ENCODE measurements at places on chromosomes 12 and 14.
A peak's percentile ranks its signal among the peaks of the same experiment; 100 is the strongest.

GRCh38 chr12:93704122-93704521, 26.9 kb downstream of the CRADD start:
- no peak for DNase-seq

- no peak for DNase-seq
These were observed 100.0 kb upstream of the ARHGAP5 start for GRCh38 chr14:31977001-31977556.

- peak; percentile 77 for DNase-seq
These were observed 13.4 kb upstream of the PPP1R1A start for GRCh38 chr12:54601841-54602240.

DNA sequence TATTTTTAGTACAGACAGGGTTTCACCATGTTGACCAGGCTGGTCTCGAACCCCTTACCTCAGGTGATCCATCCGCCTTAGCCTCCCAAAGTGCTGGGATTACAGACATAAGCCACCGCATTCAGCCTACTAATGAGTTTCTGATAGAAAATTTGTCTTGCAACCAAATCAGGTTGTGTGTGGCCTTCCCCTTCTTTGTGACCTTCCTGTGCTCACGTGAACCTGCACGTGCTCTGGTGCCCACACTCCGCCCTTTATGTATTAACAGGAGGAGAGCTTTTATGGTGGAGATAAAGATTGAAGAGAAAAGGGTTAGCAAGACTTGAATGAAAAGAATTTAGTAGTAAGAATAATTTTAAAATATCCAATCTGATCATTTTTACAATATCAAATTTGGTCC, 343.5 kb upstream of the TMEM132C start:
- no peak for DNase-seq

- DNase-seq, result no peak
These were observed 1.8 kb upstream of the TMPRSS12 start for GRCh38 chr12:50840809-50841487.

GRCh38 chr12:62744551-62744950, 190.4 kb downstream of the PPM1H start:
- no peak for DNase-seq

DNA sequence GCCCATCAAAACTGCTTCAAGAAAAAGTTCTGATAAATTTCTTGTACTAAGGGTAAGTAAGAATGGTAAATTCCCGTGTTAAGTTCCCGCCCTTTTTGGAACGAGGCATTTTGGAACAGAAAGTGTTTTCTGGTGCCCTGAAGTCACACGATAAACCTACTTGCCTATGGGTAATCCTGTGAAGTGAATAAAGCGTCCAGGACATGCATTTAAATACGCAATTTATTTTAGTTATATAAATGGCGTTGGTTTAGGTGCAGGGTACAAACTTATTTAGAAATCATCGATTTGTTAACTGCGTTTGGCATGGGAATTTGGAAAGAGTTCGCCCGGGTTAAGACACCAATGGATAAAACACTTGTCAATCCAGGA, 715 bp upstream of the RAP1B start:
- peak; percentile 31 for DNase-seq

DNA sequence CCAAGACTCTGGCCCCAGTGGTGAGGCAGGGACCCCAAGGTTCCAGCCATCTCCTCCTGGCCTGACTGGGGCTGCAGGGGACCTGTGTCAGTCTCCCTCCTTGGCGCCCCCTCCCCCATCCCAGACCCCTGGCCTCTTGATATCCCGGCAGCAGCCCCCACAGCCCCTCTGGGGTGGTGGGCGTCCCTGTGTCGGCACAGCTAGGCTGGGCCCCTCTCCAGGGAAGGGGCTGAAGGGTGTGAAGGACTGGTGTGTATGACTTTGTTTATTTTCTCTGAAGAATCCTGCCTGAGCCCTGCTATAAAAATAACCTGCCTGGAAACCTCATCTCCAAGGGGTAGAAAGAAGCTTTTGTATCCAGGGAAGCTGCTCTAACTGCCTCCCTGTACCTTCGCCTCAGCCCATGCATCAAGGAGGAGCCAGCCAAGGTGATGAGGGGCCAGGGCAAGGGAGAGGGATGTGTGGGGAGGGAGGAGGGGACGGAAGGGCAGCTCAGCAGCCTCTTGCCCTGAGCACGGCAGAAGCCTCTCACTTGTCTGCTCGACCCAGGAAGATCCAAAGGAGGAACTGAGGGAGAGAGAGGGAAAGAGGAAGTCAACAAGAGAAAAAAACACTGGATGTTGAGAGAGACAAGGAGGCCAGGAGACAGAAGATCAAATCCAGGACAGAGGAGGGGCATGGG, 25.4 kb upstream of the COL2A1 start:
- DNase-seq, result no peak

DNA sequence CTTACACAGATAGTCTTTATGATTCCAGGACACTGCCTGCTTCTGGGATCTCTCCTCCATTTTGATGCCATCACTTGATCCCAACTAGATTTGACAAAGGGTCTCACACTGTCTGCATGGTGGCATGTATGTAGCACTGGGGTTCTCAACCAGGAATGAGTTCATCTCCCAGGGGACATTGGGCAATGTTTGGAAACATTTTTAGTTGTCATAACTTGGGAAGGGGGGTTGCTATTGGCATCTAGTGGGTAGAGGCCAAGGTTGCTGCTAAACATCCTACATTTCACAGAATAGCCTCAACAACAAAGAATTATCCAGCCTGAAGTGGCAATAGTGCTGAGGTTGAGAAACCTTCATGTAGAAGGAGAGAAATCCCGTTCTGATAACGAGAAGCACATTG, 376.2 kb downstream of the DPF3 start:
- no peak for DNase-seq

- peak; percentile 35 for DNase-seq
These were observed 247.1 kb downstream of the AKAP6 start for GRCh38 chr14:32576088-32576795.

- no peak for DNase-seq
These were observed 92.0 kb downstream of the TTLL5 start for GRCh38 chr14:75752907-75753594.

DNA sequence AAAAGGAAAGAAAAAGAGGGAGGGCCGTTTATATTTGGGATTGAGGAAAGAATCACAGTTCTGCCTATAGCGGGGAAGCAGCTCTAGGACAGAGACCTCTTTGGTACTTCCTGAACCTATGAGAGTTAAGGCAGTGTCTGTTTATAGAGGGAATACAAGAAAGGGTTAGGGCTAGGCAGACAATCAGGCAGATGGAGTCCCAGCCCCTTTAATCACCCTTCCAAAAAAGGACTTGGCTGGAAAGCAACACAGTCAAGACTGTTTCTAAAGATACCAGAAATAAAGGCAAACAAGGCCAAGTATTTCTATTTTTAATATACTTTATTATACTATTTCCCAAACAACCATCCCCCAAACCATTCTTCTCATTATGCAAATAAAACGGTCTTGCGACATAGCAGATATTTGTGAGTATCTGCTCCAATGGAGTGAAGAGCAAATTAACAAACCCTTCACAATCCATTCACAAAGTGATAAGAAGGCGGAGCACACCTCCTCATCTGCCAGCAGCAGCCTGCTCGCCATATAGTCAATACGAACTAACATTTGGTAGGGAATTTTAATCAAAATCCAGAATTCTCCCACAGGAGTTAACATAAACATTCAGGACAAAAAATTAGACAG, 697 bp upstream of the GRIP1 start:
- DNase-seq, result no peak

- DNase-seq, result no peak
These were observed 182.6 kb upstream of the CNOT2 start for GRCh38 chr12:70060634-70061033.

DNA sequence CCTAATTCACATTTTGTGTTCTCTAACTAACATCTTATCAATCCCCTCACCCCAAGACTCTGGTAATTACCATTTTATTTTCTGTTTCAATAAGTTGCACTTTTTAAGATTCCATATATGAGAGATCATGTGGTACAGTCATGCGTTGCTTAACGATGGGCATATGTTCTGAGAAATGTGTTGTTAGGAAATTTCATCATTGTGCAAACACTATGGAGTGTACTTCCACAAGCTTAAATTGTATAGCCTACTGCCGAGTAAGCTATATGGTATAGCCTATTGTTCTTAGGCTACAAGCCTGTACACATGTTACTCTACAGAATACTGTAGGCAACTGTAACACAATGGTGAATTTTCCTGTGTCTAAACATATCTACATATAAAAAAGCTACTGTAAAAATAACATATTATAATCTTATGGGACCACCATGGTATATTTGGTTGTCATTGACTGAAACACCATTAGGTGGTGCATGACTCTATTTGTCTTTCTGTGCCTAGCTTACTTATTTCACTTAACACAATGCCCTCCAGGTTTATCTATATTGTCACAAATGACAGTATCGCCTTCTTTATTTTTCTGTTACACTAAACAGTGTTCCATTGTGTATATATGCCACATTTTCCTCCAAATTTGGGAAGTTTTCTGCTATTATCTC, 473.4 kb upstream of the LMO3 start:
- DNase-seq, result no peak

DNA sequence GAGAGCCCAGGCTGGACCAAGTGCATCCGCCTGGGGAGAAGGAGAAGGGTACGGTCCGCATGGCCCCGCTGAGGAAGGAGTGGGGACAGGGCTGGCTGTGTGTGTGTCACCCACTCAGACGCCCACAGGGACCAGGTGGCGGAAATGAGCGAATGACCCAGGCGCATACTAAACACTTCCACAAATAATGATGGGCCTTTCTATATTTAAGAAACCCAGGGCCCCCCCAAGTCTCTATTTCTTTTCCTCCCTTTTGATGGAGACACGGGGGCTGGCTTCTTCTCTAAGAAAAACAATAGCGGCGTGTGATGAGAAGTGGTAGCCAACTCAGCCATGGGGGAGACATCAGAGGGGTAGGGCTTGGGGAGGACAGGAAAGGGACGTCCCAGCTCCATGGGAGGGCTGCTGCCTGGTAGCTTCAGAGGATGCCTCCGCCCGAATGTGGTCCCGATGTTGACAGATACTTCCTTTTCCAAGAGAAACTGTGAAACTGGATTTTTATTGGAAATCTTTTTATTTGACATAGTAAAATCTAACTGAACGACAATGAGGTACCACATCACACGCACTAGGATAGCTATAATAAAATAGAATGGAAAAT, 6.3 kb upstream of the MAP1LC3B2 start:
- DNase-seq, result no peak

DNA sequence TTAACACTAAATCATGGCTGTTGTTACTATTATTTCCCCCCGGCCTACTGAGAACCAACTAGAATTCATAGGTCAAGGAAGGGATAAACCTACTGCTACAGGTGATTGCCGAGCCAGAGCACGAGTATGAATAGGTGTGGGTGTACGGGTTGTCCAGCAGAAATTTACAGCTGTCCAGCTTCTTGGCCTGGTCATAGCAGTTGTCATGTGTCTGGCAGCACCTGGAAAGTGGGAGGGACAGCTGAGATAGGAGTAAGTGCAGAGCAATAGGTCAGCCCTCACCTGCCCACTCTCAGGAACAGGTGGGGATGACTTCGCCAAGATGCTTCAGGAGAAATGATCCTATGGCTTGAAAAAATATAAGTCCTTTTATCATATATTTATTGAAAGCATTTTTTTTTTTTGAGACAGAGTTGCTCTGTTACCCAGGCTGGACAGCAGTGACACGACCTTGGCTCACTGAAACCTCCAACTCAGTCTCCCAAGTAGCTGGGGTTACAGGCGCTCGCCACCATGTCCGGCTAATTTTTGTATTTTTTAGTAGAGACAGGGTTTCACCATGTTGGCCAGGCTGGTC, 2.6 kb downstream of the PLA2G1B start:
- DNase-seq, result no peak

- no peak for DNase-seq
These were observed 100.2 kb downstream of the NELL2 start for GRCh38 chr12:44775901-44776300.

GRCh38 chr14:82388488-82388887, 854.8 kb upstream of the SEL1L start:
- DNase-seq, result no peak

All from renal cortical epithelial cell (primary cell).